Left forelimb (tissue), 1 donor: ENCODE measurements at places on chromosomes 1 and 21.

DNA sequence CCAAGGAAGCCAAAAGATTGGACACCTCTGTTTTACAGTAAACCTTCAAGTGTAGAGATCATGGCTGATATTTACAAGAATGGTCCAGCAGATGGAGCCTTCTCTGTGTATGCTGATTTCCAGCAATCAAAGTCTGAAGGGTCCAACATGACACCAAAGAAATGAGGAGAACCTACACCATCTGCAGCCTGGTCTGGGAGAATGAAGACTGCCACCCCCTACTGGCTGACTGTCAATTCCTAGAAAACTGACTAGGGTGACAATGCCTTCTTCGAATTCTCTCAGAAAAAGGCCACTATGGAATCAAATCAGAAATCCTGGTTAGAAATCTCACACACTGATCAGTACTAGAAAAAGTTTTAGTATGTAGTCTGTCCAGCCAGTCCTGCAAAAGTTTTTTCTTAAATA is 83.3 kb downstream of the CDC42BPA start:
- no peak for DNase-seq

- DNase-seq = no peak
These were observed 7.7 kb downstream of the RPE65 start for GRCh38 chr1:68442006-68442405.

DNA sequence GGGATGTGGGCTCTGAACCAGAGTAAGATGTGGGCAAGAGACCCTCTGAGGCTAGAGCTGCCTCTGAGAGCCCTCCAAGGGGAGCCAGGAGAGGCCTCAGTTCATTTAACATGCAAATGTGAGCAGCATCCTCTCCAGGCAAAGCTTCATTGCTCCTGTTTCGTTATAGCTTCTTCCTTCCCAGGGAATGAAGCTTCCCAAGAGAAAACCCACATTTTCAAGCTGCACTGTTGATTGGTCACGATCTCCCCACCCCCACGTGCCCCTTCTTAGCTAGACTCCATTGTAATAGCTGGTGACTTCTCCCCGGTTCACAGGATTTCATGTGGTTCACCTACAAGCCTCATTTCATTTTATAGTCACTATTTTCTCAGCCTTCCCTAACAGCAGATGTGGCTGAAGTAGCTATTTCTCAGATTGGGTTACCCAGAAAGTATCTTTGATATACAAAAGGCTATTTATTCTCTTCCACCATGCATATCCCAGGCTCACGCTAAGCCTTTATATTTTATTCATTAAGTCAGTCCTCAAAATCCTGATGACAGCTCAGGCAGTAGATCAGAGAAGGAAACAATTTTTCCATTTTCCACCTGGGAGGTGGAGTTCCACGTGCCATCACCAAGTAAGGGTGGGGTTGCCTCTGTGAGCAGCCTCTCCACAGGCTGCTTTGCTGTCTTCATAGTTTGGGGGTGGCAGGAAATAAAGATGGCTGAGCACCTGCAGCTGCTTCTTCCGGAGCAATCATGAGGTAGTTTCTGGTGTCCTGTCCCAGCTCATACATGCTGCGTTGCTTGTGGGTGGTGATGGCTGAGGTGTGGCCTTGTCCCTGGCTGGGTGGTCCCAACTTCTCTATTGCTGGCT is 178.3 kb upstream of the RAB4A start:
- no peak for DNase-seq

GRCh38 chr1:168419736-168420135 is 124.1 kb downstream of the XCL2 start:
- DNase-seq = no peak

DNA sequence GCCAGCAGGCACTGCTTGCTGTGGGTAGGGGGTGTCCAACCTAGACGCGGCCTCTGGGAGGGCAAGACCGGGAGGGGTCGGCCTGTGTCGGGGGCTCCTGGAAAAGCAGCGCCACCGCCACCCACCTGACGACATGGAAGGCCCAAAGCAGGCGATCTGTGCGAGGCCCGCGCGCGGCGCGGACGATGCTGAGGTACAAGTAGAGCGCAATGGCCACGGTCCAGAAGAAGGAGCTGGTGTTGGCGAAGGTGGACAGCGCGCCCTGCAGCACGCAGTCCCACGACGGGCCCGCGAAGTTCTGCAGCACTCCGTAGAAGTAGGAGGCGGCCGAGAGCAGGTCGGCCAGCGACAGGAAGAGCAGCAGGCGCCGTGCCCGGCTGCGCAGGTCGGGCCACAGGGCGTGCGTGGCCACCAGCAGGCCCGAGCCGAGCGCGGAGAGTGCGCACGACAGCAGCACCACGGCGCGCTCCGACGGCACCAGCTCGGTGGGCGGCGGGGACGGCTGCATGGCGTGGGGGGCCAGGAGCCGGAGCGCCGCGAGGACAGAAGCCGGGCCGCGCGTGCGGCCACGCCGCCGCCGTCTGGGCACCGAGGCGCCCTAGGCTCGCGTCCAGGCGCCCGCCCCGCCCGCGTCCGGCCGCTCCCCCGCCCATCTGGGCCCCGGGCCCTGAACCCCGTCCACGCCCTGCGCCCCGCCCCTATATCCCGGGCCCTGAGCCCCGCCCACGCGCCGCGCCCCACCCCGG is at the start of gene GPR157:
Gene GPR157, minus strand, starts transcription at position 583 of the 746 bp plus-strand sequence. Its CDS starts 75 bp downstream, at position 508.
- peak; percentile 76 for DNase-seq

DNA sequence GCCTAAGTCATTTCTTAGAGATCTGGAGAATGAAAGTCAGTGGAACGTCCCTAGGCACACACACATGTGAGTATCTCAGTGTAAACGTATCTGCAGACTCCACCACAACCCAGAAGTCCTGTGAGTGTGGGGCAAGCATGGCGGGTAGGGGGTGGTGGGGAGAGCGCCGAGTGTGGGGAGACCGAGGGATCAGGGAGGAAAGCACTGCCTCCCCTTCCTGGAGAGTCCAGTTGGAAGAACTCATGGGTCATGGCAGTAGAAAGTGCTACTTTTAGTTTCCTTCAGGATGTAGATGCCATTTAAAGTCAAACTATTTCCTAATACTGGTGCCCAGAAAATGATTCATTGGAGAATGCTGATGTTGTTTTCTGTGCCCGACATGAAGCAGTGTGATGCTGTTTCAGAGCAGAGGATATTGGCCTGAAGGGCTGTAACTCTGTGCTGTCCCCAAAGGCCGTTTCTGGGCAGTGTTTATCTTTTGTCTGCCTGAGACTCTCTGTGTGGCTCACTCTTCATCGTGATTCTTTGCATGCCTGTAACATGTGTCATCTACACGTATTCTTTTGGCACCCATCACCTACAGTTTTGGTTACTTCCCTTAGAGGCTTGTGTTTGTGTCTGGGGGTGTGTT is 45.7 kb upstream of the TSPAN2 start:
- DNase-seq = no peak

GRCh38 chr21:34706337-34706736 is 37.5 kb downstream of the CLIC6 start:
- peak; percentile 42 for DNase-seq

DNA sequence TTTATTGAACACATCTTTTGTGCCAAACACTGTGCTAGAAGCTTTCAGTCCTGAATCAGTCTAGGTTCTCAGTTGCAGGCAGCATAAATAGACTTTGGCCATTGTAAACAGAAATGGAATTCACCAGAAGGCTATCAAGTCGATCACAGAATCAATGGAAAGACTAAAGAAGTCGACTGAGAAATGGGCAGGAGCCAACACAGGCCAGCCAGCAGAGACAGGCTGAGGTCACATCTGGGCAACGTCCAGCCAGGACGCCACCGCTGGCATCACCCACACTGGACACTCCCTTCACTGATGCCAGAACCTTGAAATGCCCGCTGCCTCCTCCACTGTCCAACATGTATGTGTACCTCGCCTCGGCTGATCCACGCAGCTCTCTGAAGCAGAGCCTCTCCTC is 5.5 kb upstream of the CNTN2 start:
- DNase-seq = no peak

GRCh38 chr21:14403681-14404318 is 20.9 kb upstream of the HSPA13 start:
- no peak for DNase-seq

GRCh38 chr1:15303935-15304334 is 56.9 kb downstream of the FHAD1 start:
- DNase-seq = no peak

DNA sequence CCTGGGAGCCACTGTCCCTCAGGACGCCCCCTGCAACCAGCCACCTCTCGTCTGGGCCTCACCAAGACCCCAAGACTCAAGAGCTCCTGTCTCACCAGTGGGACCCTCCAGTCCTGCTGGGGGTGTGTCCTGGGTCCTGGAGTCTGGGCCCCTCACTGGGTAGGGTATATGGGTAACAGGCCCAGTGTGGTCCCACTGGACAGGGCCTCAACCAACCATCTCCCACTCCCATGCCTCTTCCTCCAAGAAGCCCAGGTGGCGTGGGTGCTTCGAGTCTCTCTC is 725 bp upstream of the VWA1 start:
- DNase-seq = peak; percentile 68
